ENCODE measurements at places on chromosomes 5 and 9. TPM values are rescaled to one million over a fixed set of nuclear protein-coding genes. Genes with fewer than 3 reads are reported as not detected.

Gene C7
- 3.9 TPM for total RNA-seq

Gene LECT2
- total RNA-seq: not detected

Gene RNF224
- total RNA-seq: not detected

Gene RIC1
- total RNA-seq: 24.5 TPM

Gene SPINK4
- not detected for total RNA-seq

Gene NMUR2
- not detected for total RNA-seq

Gene PCDHGA10
- total RNA-seq: 15.2 TPM

Gene SPATA31A3
- not detected for total RNA-seq

All from diencephalon (tissue), 1 donor.